ENCODE measurements at places on chromosomes 16 and 17. TPM values are rescaled to one million over a fixed set of nuclear protein-coding genes. Genes with fewer than 3 reads are reported as not detected.

DNA sequence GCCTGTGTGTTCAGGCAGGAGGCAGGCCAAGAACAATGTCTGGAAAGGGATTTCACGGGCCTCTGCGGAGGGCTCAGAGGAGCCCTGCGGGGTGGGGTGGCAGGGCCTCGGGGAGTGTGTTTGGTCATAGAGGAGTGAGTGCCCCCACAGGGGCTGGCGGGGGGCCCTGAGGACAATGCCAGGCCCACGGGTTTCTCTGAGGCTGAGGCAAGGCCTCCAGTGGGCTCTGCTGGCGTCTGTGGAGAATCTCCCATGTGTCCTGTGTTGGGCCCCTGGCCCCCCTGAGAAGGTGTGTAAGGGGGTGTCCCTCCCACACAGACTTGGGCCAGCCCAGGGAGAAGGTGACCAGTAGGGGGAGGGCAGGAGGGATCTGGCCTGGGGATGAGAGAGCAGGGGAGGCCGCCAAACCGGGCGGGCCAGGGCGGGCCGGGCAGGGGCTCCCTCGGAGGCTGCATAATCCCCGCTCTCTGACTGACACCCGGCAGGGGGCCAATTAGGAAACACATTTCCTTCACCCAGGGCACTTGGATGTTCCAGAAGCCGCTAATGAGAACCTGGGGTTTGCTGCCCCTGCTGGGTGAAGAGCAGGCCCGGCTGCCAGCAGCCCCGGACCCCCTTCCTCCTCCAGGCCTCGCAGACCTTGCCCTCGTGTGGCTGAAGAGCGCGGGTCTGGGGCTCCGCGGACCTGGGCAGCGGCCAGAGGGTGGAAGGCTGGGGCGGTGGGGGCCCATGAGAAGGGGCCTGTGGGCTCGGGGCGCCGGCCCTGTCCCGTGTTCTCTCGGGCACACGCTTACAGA lies 204.2 kb downstream of the NTN1 start:
- no peak for DNase-seq

DNA sequence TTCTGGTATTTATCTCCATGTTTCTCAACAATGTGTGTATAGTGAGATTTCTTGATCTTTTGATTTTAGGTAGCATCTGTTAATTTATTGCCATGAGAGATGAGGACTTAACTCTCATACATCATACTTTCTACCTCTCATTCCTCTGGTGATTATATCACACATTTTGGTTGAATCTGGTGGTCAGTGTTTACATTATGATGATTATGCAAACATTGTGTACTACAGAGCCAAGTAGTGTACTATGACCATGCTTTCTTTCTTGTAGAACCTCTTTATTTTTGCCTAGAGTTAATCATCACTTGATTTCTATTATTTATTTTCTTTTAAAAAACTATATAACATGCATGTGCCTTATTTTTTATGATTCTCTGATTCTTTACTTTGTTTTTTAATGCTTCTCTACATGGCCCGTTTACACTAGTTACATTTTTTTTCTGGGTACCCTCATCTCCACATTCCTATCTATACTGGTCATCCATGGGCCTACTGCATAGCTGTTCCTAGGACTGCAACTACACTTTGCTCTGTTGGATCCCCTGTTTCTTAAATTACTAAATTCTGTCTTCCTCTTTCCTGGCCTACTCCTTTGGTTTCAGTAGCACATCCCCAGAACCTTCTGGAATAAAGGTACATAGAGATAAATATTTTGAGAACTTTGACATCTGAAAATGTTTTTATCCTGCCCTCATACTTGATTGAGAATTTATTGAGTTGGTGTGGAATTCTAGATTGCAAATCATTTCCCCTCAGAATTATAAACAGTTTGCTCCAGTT lies 63.0 kb upstream of the LRRC37A3 start:
- no peak for DNase-seq

DNA sequence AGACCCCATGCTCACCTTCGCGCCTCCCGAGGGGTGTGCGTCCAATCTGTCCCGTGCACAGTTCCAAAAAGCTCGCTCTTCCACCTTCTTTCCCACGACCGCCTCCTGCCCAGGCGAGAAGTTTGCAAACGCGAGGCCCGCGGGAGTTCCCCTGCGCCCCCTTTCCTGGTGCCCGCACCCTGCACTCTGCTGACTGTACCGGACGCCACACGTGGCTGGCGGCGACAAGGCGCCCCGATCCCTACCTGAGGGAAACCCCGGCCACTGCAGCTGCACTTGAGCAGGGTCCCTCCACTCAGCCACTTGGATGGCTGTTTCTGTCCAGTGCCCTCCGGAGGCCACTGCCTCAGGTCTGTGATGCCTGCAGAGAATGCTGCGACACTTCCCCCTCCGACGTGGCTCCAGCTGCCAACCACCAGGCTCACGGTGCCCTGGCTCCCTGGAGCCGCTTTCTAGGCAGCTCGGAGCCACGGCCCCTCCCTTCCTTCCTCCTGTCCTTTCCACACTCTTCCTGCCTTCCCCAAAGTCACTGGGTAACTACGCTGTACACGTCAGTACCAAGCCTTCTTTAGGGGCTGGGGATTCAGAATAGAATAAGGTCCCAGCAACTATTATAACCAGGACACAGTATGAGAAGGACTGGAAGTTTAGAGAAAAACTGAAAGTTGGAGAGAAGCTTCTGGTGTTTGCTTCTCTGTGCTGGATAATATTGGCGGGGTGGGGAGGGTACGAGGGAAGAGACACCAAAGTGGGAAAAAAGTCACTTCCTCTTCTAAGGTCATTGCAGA lies at the start of gene MLKL:
MLKL (minus strand) TSS at position 425 of the 788 bp plus-strand sequence. CDS start 5,105 bp downstream, outside the sequence.
- DNase-seq = no peak

TMEM114 gene
- polyA plus RNA-seq = not detected

- DNase-seq = no peak
Measured at GRCh38 chr16:86984343-86984742, 332.8 kb downstream of the C16orf95 start.

GRCh38 chr17:44360144-44360533 lies 3.5 kb downstream of the FAM171A2 start:
- DNase-seq = no peak

TSPOAP1 gene
- polyA plus RNA-seq = 5.8 TPM

DNA sequence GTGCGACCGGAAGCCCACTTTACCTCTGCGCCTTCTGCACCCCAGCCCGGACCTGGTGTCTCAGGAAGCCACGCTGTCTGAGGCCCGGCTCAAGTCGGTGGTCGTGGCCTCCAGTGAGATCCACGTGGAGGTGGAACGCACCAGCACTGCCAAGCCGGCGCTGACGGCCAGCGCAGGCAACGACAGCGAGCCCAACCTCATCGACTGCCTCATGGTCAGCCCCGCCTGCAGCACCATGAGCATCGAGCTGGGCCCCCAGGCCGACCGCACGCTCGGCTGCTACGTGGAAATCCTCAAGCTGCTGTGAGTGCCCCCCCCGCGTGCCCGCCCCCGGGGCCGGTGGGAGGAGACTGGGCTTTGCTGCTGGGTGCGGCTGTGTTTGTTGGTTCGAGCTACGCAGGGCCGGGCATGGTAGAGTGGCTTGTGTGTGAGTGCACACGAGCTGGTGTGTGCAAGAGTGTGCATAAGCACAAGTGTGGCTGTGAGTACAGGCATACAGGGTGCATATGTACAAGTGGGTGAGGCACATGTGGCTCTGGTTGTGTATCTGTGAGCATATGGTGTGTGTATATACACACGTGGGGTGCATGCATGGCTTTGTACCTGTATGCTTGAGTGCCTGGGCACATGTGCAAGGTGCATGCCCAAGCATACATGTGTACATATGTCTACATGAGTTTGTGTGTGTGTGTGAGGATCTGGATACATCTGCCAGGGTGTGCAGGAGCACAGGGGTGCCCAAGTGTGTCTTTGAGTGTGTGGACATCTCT lies 100.6 kb upstream of the PLCG2 start:
- no peak for DNase-seq

CES1 gene
- polyA plus RNA-seq = 0.34 TPM

- no peak for DNase-seq
Measured at GRCh38 chr16:31386157-31386984, 6.8 kb upstream of the ITGAD start.

GRCh38 chr17:32894245-32894644 lies 17.3 kb upstream of the MYO1D start:
- DNase-seq = no peak

NETO2 gene
- polyA plus RNA-seq = 13.8 TPM

DNA sequence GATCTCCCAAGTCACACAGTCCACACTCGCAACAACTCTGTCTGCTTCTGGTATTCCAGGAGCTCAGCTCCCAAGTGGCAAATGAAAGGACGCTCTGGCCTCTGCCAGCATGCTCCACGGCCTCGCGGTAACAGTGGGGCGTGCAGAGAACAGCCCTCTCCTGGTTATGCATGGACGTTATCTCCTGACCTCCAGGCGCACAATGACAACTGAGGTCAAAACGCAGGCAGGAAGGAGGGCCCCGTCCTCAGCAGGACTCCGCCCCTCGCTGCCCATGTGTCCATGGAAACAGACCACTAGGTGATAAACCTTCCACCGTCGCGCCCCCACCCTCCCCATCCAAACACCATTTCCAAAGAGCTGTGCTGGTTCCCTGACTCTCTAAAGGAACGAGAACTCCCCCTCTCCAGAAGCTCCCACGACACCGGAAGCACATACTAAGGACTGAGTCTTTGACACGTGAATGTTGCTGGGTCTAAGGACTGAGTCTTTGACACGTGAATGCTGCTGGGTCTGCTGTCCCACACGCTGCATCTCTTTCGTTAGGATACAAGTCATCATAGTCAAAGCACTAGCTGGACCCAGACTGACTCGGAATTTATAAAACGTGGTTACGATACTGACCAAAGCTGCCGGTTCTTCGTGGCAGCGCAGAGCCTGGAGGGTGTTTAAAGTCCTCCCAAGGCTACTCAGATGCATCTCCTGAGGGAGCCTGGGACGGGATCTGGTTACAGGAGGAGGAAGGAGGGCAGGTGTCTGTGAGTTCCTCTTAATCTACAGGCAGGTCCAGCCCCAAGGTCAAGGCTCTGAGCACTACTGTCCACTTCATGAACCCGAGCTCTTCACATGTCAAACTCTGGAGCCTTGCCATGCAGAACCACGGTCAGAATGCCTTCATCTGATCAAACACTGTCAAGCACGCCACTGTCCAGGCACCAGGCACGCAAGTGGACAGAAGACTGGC lies 43.9 kb downstream of the KLHDC4 start:
- no peak for DNase-seq

DCTPP1 gene
- 23.6 TPM for polyA plus RNA-seq

DNA sequence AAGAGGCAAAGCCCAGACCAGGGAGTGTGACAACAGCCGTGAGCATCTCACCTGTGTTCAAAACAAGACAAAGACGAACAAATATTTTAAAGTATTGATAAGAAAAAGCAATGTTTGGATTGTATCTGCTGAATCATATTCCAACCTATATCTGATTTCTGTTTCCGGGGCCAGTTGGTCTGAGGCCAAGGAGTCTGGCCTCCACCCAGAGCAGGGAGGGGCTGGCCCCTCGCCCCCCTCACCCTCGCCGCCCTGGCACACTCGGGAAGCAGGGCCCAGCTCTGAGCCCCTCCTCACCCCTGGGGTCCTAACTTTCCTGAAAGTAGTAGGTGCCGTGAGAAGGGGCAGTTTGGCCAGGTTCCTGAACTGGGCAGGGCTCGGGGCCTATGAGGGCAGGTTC lies 48.0 kb downstream of the ACTG1 start:
- DNase-seq = no peak

DNA sequence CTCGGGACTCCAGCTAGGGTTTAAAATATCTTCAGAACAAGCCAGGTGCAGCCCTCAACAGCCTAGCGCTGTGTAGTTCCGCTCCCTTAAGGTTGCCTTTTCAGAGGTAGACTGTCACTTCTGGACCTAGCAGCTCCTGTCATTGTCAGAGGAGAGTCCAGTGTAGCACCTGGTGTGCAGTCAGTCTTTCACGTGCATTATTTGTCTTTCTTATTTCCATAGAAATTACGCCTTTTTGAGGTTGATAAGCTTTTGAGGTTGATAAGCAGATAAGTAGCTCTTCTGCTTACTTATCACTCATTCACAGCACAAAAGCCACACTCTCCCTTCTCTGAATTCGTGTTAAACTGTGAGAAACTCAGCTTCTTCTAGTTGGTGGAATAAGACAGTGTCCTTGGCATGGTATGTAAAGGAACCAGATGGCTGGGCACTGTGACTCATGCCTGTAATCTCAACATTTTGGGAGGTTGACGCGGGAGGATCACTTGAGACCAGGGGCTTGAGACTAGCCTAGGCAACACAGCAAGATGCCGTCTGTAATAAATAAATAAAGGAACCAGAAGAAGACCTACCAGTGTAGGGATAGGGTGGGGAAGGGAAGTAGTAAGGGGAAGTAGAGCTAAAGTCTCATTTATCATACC lies 10.2 kb downstream of the EEF2K start:
- no peak for DNase-seq

- no peak for DNase-seq
Measured at GRCh38 chr17:40695874-40696472, 7.6 kb downstream of the KRT24 start.

HASPIN gene
- polyA plus RNA-seq = 9.4 TPM

DNA sequence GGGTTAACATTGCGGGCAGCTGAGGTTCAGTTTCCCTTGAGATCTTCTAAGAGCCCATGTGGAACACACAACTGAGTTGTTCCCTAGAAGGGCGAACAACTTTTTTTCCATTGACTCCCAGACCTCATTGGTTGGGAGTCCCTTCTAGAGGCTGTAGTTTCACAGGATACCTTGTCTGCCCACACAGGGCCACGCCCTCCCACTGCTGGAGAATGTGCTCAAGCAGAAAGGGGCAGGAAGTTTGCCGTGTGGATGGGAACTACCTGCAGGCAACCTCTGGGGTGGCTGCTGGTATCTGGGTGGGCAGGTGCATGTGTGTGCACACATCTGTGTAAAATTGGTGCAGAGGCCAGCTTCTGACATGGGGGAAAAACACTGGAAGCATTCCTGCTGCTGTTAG lies 178.8 kb upstream of the PSMD7 start:
- no peak for DNase-seq
